ENCODE measurements at places on chromosomes 13 and 19. TPM values are rescaled to one million over a fixed set of nuclear protein-coding genes. Genes with fewer than 3 reads are reported as not detected.

DNA sequence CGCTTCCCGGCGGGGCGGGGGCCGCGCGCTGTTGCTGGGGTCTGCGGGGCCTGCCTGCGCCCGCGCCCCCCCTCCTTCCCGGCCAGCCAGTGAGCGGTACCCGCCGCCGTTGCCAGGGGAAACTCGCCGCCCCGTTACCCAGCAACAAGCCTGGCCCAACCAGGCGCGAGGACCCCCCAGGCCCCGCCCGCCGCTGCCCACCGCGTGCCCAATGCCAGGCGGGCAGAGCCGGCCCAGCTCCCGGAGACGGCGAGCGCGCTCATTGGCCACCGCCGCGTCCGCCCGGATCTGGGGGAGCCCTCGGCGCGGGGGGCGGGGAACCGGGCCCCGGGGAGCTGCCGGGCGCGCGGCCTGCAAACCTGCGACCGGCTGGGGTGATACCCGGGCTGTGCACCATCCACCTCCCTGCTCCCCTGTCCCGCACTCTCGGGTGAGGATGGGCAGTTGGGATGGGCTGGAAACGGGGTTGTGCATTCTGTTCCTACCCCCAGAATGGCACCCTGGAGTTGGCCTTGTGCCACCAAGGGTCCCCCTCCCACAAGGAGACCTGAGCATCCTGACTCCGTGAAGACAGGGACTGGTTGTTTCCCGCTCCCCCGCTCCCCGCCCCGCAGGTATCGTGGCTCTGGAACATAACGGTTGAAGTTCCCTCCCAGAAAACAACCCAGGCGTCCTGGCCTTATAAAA is 8.8 kb upstream of the BBC3 start:
- peak; percentile 71 for DNase-seq

DNA sequence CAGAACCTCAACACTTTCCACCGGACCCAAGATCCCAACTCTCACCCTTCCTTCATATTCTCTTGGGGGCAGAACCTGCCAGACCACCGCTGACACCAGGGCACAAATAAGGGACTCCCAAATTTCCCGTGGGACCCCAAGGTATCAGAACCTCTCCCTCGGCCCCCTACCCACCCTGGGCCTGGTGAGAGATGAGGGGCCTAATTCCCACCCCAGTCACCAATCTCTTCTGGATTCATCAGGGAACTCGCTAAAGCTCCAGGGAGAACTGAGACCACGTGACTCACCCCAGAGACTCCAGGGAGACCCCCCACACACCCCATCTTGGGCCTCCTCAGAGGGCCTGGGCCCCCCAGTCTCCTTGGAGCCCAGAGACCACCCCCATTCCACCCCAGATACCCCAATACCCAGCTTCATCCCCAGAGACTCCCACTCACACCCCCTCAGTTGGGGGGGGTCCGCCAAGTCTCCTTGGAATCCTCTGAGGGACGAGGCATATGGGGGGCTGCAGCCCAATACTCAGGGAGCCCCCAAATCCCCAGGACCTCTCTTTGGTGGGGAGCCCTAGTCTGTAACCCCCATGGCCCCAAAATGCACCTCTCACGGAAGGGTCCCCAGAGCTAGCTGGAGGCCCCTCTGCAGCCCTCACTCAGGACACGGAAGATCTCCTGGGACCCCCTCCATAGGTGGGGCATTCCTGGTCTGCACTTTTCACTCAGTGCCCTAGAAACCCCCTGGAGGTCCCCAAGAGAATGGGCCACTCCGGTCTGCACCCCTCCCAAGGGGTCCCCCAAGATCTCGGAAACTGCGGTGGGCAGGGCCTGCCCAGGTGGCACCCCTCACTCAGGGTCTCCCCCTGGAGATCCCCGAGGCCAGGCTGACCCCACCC is 1.6 kb downstream of the LMNB2 start:
- DNase-seq: no peak

GRCh38 chr19:47824396-47824795 is 2.7 kb downstream of the CRX start:
- no peak for DNase-seq

DNA sequence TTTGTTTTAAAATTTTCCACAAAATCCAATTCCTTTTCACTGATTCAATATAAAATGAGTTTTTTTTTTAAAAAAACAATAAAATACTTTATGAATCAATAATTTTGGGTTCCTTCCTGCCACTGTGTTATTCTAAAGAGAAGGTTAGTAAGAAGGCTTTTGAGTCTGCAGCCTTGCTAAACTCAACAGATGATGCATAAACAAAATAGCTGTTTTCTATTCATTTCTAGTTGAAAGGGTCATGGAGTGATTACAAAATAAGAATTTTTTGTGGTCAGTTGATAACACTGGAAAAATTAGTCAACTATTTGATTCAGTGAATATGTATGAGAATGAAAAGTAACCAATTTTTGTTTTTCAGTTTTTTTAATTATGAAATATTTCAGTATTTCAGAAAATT is 169.9 kb downstream of the VWA8 start:
- no peak for DNase-seq

DNA sequence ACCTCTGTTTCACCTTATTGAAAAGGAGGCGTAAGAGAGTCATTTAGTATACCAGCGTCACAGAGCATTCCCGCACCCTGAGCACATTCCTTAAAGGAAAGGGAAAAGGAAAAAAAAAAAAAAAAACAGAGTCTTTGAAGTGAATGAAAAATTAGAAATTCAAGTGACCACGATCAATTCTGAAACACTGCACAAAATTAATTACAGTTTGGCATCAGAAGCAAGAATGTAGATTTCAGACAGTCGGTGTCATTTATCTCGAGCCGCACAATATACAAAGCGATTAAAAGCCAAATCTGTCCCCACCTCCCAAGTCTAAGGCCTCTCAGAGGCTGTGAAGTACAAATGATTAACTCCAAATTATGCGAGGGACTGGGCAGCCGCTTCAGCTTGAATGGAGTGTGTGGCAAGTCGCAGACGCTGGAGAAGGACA is 173.7 kb upstream of the ZNF507 start:
- no peak for DNase-seq

DNA sequence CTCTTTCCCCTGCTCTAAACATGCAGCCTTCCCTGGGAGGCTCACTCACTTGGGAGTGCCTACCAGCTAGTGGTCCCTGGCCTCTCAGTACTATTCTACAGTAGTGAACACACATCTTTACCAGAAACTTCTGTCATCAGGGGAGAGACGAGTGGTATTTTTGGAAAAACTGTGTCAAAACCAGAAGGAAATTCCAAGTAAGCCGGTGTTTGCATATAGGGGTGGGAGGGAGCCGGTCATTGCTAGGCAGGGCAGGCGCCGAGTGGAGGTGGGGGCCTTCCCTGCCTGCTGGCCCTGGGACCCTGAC is 7.0 kb downstream of the RPS9 start:
- no peak for DNase-seq

- DNase-seq: no peak
Observed at GRCh38 chr13:21069561-21070004, 8.2 kb upstream of the LATS2 start.

DNA sequence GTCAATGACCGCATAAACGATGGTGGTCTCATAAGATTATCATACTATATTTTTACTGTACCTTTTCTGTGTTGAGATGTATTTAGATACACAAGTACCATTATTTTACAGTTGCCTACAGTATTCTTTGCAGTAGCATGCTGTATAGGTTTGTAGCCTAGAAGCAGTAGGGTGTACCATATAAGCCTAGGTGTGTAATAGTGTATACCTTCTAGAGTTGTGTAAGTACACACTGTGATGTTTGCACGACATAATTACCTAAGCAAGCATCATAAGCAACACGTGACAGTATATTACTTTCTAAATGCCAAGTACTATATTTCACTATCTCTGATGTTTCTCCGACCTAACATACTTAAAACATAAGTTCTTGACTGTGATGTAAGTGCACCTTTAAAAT is 2.7 kb downstream of the LPAR6 start:
- DNase-seq: no peak

DNA sequence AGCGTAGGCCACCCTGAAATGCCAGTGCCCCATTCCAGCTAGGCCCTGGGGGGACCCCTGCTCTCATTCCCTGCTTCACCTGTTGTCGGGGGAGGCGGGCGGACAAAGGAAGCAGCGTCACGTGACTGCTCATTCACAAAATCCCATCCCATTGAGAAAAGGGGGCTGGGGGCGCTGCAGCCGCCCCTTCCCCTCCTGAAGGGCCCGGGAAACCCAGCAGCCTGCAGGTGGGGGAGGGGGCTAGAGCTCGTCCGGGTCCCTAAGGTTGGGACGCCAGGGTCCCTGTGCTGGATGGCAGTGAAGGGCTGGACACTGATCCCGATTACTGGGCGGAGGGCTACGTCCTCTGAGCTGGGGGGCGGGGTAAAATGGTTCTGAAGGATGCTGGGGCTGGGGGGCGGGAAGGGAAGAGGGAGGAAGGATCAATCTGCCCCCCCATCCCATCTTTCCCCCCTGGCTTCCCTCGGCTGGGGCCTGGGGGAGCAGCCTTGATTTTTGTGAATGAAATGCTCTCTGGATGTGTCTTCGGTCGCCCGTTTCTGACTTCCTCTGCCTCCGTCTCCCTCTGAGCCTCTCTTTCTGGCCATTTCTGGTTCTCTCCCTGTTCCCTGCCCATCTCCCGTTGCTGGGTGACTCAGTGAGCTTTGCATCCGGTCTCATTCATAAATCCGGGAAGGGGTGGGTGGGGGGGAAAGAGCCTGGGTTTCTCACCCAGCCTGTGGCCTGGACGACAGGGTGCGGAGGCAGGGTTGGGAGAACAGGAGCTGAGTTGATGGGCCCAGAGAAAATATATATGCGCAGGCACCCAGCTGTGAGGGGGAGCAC is 816 bp downstream of the SPRED3 start:
- no peak for DNase-seq

DNA sequence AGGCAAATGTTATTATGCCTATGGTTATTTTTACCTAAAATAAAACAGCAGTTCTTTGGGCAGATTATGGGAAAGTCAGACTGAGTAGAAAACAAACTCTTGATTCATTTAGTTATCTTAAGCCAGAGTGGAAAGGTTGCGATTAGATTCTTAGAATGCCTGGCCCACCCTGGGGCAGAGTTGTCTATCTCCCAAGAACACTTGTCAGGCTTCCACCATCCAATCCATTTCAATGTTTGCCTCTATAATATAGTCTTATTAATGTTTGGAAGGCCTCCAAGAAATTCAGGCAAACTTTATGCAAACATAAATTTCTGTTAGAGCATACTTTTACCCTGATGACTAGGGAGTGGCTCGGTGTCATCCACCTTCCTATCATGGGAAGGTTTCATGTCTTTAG is 207.0 kb downstream of the SLITRK6 start:
- no peak for DNase-seq

GRCh38 chr13:21242236-21242635 is 65.8 kb downstream of the MRPL57 start:
- no peak for DNase-seq

- DNase-seq: no peak
Observed at GRCh38 chr13:111516712-111517640, 196.5 kb downstream of the TEX29 start.

DNA sequence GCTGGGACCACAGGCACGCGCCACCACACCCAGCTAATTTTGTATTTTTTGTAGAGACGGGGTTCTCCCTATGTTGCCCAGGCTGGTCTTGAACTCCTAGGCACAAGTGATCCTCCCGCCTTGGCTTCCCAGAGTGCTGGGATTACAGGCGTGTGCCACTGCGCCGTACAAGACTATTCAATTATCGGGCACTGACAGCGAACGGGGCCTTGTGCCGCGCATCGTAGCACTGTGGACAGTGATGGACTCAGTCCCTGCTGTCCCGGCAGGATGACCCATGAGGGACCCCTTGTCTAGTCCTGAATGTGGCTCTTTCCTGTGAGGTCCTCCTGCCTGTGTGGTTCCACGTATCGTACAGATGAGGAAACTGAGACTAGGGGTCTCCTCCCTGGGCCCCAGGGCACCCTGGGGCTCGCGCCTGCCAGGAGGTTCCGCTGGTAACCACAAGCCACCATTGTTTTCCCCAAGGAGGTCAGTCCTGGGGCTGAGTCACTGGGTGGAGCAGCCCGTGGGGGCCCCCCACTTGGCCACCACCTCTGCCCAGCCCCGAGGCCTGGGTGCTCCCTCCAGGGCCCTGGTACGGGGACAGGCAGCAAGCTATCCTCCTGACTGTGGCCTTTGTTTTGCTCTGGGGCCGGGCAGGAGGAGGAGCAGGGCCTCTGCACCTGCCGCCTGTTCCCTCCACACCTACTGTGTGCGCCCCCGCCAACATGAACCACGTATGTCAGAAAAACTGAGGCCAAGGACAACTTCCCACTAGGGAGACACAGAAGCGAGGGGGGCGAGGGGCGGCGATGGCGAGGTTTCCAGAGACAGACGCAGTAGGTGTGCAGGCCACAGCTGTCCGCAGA is 2.9 kb upstream of the TCF3 start:
- DNase-seq: no peak

GRCh38 chr13:40585911-40586471 is 80.5 kb downstream of the FOXO1 start:
- DNase-seq: no peak

DNA sequence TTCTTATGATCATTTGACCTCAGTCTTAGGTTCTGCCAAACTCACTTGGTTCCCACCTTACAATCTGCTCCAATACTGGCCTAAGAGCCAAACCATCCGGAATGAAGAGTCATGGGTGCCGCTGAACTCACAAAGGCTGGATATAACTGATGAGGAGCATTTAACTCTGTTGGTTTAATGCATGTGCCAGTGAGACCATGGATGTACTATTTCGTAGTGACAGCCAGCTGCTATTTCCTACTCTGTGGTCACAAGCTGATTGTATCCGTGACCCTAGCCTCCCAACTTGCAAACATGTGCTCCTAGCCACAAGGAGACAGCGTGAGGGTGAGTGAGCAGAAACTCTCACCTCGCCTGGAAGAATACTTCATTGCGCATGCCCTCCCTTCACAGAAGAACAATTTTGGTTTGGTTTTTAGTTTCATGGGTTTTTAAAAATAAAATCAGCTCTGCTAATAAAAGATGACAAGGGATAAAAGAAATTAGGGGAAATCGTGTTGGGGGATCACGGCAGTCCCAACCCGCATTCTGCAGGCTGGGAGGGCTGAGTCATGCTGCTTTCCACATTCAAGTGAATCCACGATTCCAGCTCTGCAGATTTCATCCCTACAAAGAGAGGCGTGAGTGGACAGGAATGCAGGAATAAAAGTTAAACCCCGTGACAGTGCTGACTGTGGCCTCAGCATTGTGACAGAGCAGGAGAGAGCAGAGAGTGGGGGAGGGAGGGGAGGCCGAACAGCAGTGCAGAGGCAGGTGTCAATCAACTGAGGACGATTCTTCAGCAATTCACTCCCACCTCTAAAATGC is 66.8 kb upstream of the RAP2A start:
- no peak for DNase-seq

DNA sequence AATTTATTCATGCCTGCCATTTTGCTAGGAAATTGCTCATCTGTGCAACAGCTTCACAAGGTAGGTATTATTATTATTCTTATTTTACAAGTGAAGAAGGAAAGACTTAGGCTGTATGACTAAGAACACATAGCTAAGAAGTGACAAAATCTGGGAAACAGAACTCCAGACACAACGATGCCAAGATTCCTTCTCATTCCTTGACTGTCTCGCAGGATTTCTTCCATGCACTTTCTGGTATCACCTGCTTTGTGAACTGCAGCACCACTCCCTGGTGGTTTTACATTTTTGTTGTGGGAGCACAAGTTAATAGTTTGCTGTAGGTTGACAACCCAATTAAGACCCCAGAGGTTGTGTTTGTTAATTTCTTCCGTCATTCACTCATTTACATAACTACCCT is 188.5 kb downstream of the LACC1 start:
- no peak for DNase-seq

GRCh38 chr19:54425382-54425723 is 10.1 kb downstream of the TTYH1 start:
- DNase-seq: no peak

The MBD3L2 gene
- total RNA-seq: not detected

The CLDN10 gene
- not detected for total RNA-seq

The PALM gene
- not detected for total RNA-seq

The OR10H1 gene
- not detected for total RNA-seq

The MISP gene
- not detected for total RNA-seq

The ZNF497 gene
- total RNA-seq: 6.6 TPM

The CFAP97D2 gene
- 2.0 TPM for total RNA-seq

Data from naive thymus-derived CD8-positive, alpha-beta T cell (primary cell).